AG09309 (cell line): ENCODE measurements at places on chromosomes 5 and 9.

DNA sequence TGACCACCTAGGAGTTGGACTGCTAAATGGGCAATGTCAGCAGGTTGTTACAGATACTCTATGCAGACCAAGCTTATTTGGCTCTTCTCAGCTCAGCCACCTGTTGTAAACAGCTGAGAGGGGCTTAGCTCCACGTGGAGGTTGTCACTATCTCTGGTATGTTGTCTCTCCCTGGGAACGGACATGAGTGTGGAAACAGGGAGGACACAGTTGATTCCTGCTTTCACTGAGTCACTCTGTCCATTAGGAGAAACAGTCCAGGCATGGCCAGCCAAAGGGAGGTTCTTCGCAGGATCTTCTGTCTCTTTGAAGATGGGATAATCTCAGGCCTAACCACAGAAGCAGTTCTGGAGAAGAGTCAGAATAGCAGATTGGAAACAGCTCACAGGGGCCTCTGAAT lies 121.2 kb downstream of the PALM2AKAP2 start:
- no peak for DNase-seq

DNA sequence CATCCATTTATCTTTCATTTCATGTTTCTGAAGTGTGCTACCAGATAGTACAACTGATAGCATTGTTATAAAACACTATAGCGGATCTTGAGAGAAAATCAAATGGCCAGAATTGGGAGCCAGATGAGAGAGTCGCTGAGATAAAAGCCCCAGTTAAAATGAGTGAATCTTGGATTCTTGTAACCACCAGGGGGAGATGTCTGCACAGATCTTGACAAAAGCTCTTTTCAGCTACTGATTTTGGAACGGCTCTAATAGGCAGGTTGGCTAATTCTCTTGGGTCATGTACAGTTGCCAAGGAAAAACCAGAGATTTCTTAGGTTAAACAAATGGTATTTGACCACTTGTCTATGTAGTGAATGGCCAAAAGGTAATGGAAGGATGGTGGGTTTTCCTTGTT lies 21.7 kb downstream of the F2RL2 start:
- no peak for DNase-seq

DNA sequence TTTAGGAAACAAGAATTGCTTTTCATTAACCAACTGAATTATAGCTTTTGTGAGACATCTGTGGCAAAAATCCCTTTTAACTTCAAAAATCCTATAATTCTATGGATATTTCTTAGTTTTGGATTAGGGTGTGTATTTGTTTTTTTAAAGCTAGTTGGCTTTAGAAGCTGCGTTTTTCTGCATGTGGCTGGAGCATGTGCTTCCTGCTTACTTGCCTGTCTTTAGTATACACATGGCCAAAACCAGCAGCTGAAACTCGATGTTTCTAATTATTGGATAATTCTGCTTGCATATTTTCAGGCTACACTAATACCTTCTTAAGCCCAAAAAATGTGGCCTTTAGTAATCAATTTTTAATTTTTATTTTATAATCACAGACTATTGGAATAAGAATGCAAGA lies 8.9 kb downstream of the RECK start:
- no peak for DNase-seq

DNA sequence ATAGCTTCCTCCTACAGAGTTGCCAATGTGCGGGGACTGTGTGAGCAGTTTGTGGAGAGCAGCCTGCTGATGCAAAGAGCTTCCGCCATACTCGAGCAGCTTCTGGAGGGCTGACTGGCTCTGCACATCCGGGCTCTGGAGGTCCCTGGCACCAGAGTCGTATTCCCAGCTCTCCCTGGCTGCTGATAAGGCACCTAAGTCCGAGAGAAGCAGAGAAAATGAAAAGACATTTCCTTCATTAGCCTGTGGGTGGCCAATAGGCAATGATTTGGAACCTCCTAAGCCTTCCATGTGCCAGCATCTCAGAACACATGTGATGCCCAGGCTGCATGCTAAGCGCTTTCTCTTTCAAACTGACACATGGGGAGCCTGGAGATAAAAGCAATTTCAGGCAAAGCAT lies 94.3 kb downstream of the TSSK1B start:
- DNase-seq: no peak

DNA sequence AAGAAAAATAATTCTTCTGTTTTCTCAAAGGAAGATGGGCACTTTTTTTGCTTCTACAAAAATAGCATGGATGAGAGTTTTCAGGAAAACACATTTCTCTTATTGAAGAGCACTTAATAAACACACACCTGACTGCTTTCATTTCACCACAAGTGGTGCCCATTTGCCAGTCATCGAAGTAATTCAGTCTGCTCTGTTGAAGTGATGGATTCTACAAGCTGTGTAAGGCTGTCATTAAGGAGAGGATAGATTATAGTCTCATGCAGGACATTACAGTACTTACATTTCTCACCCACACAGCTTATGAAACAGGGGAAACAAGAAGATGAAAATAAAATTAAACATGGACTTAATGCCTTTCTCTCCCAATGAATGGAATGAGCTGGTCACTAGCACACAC lies 165.2 kb downstream of the NR2F1-AS1 start:
- no peak for DNase-seq

DNA sequence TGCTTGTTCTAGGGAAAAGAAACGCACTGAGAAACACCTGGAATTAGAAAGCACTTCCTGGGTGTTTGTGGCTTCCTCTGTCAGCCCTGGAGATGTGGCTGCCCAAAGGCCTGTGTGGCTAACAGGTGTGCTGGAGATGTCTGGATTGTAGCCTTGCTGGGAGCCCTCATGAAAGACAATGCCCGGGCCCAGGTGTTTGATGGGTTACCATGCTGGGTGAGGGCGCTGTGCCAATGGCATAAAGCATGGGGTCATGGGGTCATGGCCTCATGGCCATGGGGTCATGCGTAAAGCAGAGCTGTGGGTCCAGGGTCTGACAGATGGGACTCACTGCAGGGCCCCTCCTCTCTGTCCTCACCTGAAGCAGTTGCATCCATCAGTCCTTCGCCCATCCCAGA lies 21.6 kb downstream of the ANKRD33B start:
- DNase-seq: no peak

DNA sequence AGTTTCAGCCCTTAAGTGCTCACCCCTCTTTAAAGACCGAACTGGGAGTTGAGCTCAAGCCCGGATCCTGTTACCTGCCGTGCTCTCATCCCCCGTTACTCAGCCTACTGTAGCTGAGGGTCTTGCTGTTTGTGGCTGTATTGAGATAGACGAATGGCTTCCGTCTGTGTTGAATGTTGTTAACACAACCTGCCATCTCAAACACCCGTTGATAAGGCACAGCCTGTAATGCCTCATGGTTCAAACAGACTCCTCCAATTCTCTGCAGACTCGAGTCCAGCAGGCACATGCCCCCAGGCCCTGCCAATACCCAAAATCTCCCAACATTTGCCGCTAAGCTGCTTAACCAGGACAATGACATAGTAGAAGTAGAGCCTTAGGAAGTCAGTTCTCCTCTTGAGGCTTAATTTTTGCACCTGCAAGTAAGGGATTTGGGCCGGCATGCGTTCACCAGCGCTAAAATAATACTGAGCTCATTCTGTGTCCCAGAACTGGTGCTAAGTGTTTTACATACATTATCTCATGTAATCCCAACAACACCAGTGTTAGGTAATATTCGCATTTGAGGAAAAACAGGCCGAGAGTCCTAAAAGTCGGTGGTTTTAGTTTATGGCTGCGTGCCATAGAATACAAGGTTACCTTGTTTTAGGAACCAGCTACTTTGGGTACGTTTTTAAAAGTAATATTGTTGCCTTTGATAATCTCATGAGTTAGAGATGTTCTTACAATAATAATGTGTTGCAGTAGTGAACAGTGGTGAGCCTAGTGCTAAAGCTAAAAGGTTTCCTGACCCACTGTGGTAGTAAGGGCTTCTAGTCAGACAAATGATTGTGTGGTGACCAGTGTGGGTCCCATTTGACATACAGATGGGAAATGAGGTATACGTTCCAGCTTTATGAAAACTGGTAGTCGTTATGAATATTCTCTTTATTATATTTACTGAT lies 1.5 kb upstream of the RFX3 start:
- DNase-seq: no peak

DNA sequence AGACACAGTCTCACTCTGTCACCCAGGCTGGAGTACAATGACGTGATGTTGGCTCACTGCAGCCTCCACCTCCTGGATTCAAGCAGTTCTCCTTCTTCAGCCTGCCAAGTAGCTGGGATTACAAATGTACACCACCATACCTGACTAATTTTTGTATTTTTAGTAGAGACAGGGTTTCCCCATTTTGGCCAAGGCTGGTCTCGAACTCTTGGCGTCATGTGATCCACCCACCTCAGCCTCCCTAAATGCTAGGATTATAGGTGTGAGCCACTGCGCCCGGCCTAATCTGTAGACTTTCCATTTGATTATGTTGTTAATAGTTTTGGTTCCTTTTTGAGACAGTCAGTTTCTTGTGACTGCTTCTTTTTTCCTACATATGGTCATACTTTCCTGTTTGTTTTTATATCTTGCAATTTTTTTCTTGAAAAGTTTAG lies 31.0 kb downstream of the MTREX start:
- DNase-seq: no peak

DNA sequence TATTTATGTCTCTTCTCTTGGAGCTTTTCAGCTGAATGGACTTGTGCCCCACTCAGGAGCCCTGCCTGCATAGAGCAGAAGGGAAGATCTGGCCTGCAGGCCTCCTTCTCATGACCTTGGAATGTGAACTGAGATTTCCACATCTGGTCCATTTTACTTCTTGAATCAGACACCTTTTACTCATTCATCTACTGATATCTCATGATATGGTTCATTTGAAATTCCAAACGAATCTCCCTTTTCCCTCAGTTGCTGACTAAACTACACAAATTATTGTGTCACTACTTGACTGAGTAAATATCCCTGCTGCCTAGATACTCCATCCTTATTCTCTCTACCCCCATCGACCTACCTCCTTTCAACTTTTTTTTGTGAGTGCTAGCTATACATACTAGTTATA lies 138.7 kb downstream of the PLCXD3 start:
- DNase-seq: peak; percentile 31

DNA sequence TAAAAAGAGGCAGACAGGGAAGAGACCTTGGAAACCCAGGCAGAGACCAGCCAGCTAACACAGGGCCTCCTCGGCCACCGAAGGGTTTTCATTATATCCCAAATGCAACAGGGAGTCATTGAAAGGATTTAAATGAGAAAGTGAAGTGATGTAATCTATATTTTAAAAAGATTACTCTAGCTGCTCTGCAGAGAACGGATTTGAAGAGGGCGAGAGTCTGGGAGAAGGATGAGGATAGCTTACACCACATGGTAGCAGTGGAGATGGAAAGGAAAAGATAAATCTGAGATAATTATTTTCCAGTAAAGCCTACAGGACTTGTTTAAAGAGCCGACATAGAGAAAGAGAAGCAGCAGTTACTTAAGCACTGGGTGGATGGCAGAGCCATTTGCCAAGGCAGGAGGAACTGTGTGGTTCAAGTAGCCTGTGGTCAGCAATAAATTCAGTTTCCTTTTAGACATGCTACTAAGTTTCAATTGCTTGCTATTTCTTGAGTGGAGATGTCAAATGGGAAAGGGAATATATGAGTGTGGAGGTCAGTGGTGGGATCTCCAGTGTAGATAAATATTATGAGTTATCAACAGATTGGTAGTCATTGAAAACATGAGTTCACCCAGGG lies 9.3 kb downstream of the FBN2 start:
- DNase-seq: no peak

DNA sequence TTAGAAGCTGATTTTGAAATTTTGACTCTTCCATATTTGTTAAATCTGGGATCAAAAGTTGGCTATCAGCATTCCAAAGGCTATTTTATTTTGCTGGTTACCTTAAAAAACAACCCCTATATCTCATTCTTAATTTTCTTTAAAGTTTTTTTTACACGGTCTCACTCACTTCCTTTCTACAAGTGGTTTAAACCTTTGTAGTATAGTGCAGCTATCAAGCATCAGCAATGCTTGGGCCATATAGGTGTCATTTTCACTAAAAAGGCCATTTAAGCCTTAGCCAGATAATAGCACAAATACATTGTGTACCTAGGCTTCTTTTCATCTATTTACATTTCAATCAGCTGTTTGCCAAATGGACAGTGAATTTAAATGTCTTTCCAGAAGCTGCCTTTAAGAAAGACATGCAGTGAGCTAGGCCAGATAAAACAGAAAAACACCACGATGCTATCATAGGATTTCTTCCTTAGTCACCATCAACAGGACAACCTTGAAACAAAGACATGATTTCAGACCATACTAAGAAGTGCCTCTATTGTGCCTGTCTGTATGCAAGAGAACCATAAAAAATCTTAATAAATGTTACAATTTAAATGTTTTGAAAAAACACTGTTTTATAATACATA lies 104.2 kb downstream of the RAPGEF6 start:
- no peak for DNase-seq

DNA sequence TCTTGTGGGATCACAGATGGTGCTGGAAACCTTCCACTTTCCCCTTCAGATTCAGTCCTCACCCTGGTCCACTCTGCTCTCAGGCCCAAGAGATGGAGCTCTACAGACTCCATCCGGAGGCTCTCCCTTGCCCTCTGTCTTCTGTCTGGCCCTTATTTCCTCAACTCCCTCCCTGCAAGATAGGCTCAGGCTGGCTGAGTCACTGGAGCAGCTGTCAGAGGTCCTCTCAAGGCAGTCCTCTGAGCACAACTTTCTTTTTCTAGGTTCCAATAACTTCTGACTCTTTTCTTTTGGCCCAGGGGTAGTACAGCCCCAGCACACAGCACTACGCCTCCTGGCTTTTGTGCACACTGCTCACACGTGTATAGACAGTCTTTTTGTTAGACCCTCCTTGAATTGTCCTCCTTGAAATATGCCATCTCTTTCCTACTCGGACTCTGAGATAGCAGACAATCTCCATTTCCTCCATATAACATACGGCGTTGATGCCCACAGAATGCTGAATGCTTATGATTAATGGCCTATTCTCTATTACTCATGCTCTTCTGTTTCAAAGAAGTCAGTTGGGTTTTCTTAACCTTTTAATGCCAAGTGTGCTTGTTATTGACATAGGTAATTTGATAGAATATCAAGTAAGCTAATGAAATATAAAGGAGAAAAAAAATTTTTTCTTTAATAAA lies 193.1 kb downstream of the SLC12A2 start:
- no peak for DNase-seq

- DNase-seq: no peak
These were observed 61.7 kb downstream of the JMY start for GRCh38 chr5:79297661-79298060.

DNA sequence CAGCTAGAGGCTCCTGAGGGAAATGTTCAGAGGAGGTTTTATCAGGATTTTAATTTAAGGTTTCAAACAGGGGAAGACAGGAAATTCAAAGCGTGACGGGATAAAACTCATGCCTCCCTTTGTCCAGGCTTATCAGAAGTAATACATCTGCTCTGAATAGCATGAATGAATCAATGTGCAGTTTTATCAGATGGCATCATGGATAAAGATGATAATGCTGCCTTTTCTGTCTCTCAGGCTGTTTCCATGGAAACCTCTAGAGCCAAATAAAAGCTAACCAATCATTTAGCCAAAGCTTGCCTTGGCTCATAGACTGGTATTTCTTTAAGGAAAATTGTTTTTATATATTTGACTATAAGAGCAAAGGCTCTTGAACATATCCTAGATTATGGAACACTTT lies 16.4 kb downstream of the MFAP3 start:
- no peak for DNase-seq
